ENCODE measurements at places on chromosomes 2 and 18.

DNA sequence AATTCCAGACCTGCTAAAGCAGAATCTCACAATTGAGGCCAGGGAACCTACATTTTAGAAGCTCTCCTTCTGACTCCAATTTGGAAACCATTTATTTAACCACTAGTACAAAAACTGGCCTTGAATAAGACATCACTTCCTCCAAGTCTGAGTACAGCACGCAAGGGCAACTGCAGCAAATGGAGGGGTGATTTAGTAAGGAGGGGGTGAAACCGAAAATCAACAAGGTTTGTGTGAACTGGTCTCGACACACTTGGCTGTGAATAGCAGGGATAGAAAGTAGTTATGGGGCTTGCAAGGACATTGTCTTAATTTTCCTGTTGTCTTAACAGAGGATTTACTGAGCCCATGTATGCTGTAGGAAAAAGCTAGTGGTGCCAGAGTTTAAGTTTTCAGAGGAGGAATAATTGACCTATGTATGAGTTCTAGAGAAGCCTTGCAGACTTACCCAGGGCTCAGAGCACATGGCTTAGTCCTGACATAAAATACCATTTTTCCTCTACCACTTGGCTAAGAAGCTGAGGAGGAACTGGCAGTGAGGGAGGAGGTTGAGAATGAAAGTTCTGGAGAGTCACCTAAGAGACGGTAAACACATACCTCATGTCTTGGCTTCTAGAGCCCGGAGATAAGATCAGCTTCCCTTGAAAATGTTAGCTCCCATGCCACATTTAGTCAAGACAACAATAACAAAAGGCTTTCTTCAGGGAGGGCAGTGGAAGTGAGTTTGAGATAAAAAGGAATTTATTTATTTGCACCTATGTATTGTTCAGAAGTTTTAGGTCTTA, 114.8 kb downstream of the SMAD2 start:
- DNase-seq, result no peak

- no peak for DNase-seq
Measured at GRCh38 chr2:206004004-206004693, 81.8 kb downstream of the INO80D start.

GRCh38 chr2:122340246-122340645, 584.8 kb downstream of the TSN start:
- DNase-seq, result no peak

DNA sequence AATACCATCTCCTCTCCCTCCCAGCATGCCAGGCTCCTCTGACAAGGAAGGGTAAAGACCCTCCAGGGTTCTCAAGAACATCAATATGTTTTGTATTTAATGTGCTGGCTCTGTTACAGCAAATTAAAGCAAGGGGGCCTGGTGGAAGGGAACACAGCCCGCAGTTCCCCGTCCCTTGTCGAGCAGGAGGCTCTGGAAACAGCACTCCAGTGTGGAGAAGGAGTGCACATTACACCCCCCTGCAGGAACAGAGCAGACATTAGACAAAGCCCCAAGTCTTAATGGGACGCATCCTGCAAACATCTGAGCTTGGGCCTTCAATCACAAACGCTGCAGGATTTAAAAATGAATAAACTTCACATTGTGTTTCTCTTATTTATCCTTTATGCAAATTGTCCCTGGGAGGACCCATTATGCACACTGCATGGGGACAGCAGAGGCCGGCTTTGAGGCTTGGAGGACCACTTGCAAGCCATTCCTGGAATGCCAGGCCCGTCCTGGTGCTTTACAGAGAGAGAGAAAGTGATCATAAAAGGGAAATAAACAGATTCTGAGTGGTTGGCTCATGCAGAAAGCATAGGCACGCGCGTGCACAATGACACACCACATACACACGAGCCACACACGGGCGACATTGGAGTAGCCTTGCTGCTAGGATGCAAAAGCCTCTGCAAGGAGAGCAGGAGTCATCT, 328.7 kb downstream of the SMAD2 start:
- no peak for DNase-seq

DNA sequence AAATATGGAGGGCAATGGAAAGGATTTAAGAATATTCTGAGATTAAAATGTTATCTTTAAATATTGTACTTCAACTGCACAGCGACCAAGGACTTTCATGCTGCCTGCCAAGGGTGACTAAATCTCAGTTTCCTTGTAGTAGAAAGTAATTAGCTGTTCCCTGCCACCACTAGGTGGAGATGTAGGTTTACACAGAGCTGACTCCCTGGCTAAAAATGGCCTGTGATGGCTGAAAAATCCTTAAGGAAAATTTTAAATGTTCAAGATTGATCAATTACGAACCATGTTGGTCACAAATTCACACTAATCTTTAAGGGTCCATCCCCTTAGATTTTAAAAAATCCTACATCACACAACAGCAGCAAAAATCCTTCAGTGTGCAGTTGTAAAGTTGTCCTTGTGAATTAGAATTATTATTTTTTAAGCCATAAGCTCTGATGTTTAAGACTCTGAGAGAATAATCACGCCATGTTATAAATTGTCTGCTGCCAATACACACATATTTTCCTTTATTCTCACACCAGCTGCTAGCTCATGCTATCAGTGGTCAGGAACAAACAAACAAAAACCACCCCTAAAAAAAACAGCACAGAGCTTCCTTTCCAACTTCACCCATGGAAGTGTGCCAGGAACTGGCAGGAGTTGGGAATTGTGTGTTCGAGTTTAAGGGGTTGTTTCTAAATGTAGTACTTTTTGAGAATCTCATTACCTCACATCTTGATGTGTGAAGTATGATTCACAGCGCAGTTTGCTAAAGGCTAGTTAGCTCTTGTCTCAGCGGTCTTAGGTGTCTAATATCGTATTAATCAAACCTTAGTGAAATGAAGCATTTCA, 399.8 kb downstream of the TMEM182 start:
- no peak for DNase-seq

DNA sequence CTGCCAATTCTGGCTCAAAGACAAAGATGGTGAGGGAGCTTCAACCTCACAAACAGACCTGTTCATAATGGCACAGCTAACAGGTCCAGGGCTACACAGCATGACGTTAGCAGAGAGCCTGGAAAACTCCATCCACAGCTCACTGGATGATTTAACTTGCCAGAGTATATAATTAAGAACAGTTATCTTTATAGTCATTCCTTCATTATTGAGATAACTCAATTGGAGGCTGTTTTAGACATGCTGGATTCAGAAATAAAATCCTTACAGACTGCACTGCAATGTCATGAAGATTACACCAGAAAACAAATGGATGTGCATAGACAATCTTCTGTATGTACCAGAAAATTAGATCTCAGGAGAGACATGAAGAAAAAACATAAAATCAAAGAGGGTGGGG, 55.1 kb upstream of the LYPD1 start:
- no peak for DNase-seq

DNA sequence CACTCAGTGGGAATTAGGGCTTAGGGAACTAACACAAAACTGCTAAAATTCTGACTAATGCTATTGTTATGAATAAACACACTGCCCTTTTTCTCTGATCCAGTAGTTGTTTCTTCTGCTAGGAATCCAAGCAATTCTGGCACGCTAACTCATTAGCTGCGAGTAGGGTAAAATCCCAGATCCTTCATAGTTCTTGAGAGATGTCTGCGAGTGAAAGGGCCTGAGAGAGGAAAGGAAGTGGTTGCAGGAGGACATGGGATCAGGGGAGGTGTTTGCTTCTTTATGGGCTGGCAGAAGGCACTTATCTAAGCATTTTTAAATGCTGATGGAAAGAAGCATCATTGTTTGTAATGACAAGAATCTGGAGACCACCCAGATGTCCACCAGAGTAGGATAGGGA, 9.4 kb downstream of the MAP3K19 start:
- DNase-seq, result no peak

DNA sequence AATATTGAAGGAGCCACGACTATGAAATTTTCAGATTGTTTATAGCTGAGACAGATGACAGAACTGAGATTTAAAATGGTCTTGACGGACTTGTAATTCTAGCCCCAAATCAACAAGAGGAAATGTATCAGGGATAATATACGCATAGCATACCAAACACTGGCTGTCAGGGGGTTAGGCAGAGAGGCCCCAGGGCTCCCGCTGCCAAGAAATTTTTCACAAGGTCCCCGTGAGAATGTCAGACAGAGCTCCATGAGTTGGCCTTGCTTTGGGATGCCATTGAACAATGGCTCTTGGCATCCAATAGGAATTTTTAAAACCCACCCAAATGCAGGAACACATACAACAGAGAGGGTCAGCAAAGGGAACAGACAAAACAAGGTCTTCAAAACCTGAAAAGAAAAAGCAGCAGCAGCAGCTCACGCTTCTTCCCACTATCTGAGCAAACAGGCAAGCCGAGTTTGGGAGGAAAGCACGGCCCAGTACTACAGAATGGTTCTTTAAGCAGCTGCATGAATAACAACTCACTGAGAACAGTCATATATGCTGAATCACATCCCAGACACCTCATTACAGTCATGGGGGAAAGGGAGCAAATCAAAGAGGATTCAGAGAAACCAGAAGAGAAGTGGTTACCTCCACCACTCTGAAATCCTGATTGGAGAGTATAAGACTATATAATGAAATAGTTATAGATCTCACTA, 445.6 kb downstream of the RND3 start:
- no peak for DNase-seq

GRCh38 chr2:134639265-134639664, 79.5 kb downstream of the TMEM163 start:
- DNase-seq, result no peak

DNA sequence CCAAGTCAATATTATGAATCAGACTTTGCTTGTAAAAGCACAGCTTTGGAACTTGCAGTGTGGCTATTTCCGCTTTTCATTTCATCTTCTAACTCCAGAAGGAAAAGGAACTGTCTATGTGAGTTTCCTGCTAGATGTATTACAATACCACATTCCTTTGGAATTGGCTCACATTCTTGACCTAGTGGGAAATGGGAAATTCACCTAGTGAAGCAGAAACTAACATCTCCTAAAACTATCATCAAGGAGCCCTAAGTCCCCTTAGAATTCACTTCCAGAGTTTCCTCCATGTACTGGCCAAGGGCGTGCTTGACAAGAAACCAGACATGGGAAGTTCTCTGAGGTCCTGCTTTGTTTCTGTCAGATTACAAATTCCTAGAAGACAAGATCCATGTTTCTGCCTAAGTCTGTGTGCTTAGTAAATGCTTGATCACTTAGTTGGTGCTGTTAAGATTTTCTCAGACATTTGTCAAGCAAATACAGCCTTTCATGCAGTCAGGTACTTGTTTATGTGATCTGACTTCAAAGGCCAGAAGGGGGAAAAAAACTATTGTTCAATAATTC, 275.7 kb upstream of the FN1 start:
- no peak for DNase-seq

GRCh38 chr2:210756855-210757254, 200.5 kb downstream of the CPS1 start:
- DNase-seq, result no peak

GRCh38 chr2:11855064-11855760, 108.8 kb downstream of the LPIN1 start:
- no peak for DNase-seq

DNA sequence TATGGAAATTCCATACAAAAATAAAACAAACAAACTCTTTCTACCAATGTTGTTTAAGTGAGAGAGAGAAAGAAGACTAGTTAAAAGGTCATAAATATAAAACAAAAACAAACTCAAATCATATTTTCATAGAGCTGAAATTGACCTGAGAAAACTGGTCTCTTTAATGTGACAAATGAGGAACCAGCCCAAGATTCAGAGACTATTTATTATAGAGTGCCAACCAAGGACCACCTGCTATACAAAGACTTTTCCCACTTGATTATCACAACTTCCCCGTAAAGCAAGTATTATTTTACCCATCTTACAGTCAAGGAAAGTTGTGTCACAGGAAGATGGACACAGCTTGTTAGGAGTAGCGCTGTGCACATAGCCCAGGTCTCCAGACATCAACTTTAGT, 13.3 kb downstream of the ANKRD44 start:
- no peak for DNase-seq

GRCh38 chr2:23246992-23247683, 137.8 kb upstream of the KLHL29 start:
- DNase-seq, result no peak

DNA sequence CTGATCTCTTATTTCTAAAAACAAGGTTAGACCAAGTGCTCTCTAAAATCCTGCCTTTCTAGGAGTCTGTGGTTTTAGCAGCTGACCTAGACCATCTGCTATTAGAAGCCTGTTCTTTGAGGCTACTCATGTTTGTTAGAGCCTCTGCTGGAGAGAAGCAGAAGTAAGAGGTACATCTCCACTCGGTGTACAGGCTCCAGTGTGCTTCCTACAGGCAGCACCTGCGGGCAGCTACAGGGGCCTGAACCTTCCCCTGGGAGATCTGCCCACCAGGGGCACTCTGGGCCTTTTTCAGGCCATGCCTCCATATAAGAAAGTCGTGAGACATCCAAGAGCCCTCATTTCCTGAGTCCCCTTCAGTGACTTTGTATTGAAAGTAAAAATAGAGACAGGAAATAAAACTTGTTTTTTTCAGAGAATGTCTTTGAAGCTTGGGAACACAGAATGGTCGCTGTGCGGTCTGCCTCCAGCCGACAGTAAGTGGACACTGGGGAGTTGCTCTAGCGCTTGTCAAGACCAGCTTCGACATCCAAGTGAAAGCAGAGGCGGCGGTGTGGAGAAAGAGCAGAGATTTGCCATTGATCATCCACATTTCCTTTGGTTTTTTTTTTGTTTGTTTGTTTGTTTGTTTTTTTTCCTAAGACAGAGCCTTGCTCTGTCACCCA, 31.7 kb downstream of the ONECUT2 start:
- DNase-seq, result no peak

DNA sequence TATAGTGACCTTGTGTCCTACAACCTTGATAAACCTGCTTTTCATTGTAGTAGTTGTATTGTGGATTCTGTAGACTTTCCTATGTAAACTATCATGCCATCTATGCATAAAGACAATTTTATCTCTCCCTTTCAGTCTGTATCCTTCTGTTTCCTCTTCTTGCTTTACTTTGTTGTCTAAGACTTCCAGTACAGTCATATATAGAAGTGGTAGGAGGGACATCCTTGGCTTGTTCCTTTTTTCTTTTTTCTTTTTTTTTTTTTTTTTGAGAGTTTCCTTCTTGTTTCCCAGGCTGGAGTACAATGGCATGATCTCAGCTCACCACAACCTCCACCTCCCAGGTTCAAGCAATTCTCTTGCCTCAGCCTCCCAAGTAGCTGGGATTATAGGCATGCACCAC, 39.7 kb downstream of the UBE2F start:
- DNase-seq, result no peak

DNA sequence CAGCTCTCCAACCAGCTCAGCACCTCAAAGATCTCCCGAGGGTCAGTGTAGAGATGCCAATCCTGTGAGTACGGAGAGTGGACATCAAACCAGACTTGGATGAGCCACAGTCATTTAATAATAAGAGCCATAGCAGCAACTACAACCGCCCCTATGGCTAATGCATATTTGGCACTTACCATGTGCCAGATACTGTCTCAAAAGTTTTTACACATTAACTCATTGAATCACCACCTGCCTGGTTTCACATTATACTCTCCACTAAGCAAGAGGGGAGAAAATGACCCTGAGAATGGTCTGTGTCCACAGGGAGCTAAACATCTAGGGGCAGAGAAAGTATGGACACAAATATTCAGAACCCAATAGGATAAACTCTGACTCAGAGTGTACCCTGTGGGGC, 2.6 kb downstream of the CNPPD1 start:
- no peak for DNase-seq
